ENCODE measurements at places on chromosomes 6 and 20.
A peak's percentile ranks its signal among the peaks of the same experiment; 100 is the strongest.

DNA sequence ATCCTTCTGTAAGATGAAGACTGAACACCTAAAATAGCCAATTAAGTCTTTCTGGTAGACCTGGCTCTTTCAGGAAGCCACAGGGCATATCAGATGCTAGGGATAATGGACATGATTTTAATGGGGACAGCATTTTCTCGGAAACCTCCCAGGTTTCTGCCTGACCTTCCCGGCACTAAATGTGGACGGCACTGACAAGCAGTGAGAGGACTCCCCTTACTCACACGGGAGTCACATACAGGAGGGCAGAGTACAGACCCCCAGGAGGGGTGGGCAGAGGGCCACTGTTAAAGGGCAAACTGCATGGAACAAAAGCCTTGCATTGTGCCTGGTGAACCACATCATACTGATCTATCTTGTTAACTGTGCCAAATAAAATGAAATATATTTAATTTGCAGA lies 19.9 kb downstream of the PSMG4 start:
- DNase-seq, result no peak

- DNase-seq, result no peak
Observed at GRCh38 chr20:420166-420620, 12.1 kb downstream of the RBCK1 start.

GRCh38 chr6:117007659-117008058 lies 130.6 kb downstream of the RFX6 start:
- no peak for DNase-seq

DNA sequence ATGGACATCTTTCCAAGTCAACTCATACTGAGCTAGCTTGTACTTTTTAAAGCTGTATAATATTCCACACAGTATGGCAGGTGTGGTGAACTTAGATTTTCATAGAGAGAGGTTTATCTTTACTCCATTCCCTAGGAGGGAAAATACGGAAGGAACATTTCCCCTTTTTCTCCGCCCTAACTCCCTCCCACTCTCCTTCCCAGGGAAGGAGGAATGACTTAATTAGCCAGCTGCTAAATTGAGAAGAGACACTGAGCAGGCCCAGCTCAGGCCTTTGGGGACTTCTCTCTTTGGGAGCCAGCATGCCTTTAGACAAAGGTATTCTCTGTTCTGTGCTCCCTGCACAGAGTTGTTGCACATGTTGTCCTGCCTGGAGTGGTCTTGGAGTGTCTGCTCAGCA lies 46.1 kb downstream of the MBOAT1 start:
- DNase-seq, result no peak

- no peak for DNase-seq
Observed at GRCh38 chr20:63942969-63943807, 13.0 kb downstream of the UCKL1 start.

- DNase-seq, result no peak
Observed at GRCh38 chr20:49464556-49464955, 17.9 kb downstream of the KCNB1 start.

DNA sequence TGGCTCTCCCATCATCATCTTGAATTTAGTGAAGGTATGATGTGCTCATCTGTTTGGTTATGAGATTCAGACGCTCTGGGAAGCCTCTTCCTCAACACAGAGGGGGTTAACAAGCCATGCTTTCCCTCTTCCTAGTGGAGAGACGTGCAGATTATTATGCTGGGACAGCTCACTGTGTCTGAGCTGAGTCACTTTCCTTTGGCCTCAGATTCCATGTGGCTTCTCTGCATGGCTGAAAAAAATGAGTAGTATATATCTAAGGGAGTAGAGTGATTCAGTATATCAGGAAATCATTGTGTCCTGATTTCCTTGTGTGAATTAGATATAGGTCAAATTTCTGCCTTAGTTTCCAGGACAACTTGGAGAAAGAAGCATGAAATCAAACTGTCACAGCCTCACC lies 52.6 kb downstream of the FIG4 start:
- no peak for DNase-seq

- DNase-seq, result no peak
Observed at GRCh38 chr6:52495922-52496321, 75.8 kb downstream of the EFHC1 start.

DNA sequence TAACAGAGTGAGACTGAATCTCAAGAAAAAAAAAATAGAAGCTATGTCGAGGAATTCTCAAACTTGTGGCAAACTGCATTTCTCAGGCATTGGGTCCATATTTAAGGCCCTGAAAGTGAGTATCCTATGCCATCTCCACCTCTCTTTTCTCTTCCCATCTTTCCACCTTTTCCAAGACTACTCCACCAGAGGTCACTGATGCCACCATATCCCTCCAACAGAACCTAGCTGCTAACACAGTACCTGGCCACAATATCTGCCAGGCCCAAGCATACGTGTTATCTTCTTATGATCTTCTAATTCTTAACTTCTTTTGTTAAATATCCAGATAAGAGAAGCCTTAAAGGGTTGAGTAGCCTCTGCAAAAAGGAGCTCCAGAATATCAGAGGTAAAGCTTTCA lies 8.2 kb upstream of the ADGRF4 start:
- no peak for DNase-seq

GRCh38 chr6:158284876-158285655 lies 27.2 kb upstream of the TULP4 start:
- no peak for DNase-seq

- no peak for DNase-seq
Observed at GRCh38 chr20:19768325-19768842, 10.3 kb downstream of the RIN2 start.

DNA sequence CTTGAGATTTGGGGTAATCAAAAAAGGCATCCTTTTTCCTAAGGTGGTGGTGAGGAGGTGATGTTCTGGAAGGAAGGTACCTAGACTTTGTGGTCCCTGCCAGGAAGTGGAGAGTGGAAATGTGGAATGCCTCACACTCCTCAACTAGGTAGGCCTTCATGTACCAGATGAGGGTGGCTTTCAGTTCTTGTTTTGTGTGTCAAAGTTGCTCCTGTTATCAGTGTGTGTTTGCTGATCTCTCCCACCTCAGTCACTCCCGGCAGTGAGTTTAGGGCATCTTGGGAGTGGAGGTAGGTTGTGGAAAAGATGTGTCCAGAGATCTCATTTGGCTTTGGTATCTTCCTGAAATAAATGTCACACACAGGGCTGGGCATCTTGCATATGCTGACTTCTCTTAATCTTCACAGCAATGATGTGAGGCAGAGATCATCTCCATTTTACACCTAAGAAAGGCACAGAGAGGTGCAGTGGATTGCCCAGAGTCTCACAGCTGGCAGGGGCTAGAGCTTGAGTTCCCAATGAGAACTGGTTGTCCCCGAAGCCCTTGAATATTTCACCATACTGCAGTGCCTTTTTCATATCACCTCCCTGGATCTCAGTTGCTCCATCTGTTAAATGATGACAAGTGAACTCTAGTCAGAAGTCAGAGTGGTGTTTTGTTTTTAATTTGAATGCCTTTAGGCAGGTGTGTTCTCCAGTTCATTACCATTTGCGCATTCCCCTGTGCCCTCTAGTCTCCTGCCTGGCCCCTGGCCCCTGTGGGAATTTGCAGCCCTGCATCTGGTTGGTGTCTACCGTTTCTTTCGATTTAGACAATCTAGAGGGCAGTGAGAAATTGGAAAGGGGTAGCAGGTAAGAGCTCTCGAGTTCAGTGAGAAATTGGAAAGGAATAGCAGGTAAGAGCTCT lies 2.9 kb downstream of the PKIG start:
- DNase-seq, result no peak

DNA sequence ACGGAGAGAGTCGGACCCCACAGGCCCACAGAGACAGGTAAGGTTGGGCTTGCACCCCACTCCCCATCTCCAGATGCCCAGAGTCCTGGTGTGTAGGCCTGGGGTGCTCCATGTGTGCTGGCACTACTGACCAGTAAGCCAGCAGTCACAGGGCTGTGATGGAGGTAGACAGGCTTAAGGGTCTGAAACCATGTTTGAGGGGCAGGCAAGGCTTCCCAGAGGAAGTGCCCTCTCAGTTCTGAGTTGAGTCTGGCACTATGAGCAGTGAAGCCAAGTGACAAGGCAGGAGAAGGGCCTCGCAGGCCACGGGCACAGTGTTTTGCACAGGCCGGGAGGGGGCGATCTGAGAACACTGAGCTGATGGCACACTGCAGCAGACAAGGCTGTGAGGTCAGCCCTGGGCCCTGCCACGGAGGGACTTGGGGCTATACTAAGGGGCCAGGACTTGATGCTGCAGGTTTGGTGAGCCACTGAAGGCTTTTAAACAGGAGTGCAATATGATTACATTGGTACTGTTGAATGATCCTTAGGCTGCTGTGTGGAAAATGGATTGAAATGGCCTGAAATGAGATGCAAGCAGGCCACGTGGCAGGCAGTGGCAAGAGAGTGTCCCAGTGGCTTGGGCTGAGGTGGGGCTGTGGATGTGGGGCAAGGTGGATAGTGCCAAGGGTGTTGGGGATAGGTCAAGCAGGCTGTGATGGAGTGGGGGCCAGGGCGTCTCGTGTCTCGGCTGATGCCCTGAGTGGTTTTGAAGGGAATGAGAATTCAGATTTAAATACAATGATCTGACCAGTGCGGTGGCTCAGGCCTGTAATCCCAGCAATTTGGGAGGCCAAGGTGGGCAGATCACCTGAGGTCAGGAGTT lies 20.3 kb downstream of the TTBK1 start:
- DNase-seq, result peak; percentile 46

- DNase-seq, result no peak
Observed at GRCh38 chr6:156645097-156645496, 132.1 kb upstream of the ARID1B start.

GRCh38 chr20:4227085-4227821 lies 211.9 kb upstream of the RNF24 start:
- no peak for DNase-seq

DNA sequence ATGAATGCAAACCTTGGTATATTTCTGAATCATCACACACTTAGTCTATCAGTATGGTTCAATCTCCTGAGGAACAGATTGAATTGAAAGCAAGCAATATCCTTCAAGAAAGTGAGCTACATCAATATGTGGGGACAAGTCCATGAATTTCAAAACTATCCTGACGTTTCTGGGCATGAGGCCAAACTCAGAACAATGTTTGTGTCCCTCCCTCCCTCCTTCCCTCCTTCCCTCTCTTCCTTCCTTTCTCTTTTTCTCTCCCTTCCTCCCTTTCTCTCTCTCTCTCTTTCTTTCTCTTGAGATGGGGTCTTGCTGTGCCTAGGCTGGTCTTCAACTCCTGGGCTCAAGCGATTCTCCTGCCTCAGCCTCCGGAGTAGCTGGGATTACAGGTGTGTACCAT lies 27.9 kb upstream of the SYNCRIP start:
- DNase-seq, result no peak

DNA sequence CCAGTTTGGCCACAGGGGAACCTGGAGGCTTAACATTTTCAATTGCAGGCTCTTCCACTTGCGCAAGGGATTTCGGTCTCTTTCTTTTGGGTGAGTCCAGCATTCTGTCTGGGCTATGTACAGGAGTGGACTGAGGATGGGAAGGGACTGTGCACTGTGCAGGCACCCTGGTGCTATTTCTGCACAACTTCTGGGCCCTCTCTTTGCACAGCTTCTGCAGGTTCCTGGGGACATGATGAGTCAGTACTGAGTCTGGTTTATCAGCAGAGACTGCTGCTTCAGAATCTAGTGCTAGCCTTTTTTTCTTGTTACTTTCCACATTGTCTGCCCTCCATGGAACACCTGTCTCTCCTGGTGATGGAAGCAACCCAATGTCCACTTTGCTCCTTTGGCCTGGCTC lies 78.5 kb upstream of the ASF1A start:
- no peak for DNase-seq
